B cell (primary cell): ENCODE measurements at places on chromosomes 11 and 22.
A peak's percentile ranks its signal among the peaks of the same experiment; 100 is the strongest.

GRCh38 chr11:7278314-7278917, 26.7 kb downstream of the SYT9 start:
- no peak for DNase-seq

GRCh38 chr11:109138196-109138595, 283.8 kb upstream of the C11orf87 start:
- no peak for DNase-seq

DNA sequence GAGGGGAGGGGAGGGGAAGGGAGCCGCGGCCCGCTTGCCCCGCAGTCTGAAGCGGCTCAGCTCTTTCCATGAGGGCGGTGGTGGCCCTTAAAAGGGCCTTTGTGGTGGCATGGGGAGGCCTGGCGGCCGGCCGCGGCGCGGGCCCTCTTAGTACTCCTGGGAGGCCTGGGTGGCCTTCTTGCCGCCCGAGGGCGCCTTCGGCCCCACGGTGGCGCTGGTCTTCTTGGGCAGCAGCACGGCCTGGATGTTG, 6.9 kb downstream of the DPAGT1 start:
- no peak for DNase-seq

DNA sequence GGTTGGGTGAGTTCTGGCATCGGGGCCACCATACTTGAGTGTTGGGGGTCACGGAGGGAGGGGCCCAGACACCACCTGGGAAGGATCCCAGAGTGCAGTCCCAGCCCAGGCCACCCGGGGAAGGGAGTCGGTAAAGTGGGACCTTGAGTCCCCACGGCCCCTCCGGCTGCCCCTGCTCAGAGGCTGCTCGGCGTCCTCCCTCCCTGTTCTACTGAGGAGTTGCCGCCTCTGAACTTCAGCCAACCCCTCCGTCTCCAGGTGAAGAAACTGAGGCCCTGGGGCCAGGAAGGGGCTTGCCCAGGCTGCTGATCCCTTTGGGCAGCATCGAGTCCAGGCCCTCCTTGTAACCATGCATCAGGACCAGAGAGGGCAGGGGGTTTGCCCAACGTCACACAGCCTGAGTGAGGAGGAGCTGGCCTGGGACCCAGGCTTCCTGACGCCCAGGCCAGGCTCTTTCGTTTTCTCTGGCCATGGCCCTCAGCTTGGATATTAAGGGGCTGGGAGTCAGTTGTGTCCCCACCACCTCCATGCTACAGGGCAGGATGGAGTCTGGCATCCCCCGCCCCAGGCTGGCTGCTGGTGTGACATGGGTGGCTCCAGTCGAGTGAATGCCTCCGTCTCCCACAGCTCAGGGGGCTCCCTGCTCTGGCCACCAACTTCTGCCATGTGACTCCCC, 1.3 kb downstream of the PARVG start:
- DNase-seq: no peak

DNA sequence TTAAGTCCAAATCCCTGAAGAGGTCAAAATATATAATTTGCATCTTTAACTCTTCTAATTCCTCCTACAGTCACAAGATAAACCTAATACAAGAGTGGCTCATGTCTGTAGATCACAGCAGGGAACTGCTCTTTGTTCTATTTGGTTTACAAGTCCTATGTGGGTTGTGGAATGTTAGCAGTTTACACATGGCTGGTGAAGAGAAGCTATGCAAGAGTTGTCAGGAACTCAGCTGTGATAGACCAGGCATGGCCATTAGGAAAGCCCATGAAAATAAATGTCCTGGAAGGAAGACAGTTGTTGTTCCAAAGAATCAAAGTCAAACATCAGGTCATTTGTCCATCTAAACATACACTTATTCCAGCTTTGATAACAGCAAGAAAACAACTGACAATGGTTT, 312.4 kb upstream of the PITPNB start:
- DNase-seq: no peak

- DNase-seq: no peak
Measured at GRCh38 chr22:43297270-43298061, 45.7 kb downstream of the SCUBE1 start.

- no peak for DNase-seq
Measured at GRCh38 chr11:66365166-66365565, 6.4 kb downstream of the SLC29A2 start.

DNA sequence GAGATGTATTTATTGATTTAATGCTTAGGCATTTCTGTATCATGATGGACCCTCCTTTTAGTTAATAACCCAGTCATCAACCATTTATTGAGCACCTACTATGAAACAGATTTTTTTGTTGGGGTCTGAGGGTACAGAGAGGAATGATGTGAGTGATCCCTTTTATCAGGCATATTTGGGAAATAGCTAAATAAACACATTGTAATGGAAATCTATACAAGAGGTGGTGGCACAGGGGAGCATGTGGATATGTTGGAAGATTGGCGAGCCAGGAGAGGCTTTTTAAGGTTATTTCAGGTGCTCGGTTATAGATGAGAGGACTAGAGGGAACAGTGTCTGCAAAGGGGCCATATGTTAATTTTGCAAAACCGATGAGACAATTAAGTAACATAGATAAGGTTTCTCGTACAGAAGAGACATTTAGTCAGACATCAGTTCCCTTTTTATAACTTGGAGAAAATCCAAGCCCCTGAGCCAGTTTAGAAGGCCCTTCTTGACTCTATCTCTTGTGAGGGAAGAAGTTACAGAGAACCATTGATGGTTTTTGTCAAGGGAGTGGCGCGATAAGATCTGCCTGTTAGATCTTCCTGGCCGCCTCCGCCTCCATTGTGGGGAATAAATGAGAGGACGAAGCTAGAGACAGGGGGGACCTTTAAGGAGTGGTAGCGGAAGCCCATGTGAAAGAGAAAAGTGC, 2.0 kb downstream of the ATXN10 start:
- DNase-seq: no peak

DNA sequence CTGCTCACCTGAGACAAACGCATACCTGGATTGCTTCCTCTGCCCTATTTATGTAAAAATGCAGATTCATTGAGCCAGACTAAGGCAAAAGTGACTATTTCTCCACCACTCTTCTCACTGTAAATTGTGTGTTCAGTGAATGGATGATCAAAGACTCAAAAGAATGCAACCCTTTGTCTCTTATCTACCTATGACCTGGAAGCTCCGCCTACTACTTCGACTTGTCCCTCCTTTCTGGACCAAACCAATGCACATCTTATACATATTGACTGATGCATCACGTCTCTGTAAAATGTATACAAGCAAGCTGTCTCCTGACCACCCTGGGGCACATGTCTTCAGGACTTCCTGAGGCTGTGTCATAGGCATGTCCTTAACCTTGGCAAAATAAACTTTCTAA, 418.0 kb upstream of the SYN3 start:
- no peak for DNase-seq

DNA sequence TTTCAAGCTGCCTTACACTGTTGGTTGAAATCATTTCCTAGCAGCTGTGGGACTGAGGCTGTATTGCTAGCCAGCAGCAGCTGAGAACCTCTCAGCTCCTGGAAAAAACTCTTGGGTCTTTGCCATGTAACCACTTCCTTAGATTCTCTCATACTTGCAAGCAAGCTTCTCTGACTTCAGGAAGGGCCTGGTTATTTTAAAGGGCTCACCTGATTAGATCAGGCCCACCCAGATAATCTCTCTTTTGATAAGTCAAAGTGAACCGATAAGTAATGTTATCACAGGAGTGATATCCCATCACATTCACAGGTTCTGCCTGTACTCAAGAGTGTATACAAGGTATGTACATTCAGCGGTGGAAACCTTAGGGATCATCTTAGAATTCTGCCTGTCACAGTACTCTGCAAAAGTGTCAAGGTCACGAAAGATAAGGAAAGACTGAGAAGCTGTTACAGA, 7.4 kb upstream of the CLPB start:
- DNase-seq: no peak

DNA sequence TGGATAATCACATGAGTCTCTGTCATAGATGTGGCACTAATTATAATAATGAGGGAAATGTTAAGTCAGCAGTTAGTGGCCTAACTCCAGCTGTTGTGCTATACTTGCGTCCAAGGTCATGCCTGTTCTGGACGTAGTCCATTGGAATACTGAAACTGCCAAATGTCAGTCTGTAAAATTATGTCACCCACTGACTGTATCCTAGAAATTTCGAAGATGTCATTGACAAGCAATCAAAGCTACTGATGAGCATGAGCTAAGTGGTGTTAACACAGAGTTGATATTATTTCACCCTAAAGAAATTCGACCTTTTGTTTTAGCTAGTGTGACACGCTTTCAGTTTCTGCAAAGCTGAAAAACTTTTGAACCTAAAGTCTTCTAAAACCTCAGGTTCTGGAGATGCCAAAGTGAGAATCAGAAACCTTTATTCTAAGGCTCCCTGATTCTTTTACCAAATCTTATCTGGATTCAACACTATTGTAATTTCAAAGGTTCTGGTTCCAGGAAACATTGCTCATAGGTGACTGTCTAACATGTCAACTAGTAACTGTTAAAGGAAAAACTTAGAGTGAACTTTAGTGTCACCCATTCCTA, 14.9 kb upstream of the ME3 start:
- no peak for DNase-seq

- no peak for DNase-seq
Measured at GRCh38 chr11:125916683-125917347, 12.5 kb downstream of the DDX25 start.

- DNase-seq: no peak
Measured at GRCh38 chr11:103994094-103994493, 42.3 kb upstream of the DDI1 start.

DNA sequence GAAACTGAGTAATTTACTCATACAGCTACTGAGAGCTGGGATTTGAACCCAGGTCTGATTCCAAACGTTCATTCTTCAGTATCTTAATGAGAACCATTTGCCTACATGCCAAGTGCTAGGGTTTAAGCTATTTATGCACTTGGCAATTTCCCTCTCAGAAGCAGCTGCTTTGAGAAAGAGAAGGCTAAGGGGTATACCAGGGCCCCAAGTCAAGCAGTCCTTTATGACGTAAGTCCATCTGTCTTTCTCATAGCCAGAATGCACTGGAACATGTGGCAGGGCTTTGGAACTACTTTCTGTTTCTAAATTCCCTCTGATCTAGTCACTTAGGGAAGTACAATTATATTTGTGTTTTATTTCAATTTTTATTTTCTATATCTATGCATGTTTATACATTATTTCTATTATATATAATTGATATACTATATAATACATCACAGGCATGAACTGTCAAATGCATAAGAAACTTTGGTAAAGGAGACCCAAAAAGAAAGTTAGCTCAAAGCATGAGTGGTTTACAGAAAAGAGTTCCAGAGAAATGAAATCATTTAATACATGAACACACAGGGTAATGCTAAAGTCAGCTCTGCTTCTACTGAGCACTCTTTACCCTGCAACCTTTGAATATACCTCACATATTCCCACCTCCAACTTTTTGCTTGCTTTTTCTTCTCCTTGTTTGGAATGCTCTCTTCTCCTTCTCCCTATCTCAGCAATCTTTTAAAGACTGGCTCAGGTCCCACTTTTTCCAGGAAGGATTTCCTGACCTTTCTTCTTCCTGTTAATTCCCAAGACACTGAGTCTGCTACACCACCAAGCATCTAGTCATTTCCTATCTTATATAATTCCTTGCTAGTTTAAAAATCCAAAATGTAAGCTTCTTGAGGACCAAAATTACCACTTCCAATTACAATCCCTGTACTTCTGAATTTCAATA, 80.5 kb upstream of the GDPD4 start:
- no peak for DNase-seq

DNA sequence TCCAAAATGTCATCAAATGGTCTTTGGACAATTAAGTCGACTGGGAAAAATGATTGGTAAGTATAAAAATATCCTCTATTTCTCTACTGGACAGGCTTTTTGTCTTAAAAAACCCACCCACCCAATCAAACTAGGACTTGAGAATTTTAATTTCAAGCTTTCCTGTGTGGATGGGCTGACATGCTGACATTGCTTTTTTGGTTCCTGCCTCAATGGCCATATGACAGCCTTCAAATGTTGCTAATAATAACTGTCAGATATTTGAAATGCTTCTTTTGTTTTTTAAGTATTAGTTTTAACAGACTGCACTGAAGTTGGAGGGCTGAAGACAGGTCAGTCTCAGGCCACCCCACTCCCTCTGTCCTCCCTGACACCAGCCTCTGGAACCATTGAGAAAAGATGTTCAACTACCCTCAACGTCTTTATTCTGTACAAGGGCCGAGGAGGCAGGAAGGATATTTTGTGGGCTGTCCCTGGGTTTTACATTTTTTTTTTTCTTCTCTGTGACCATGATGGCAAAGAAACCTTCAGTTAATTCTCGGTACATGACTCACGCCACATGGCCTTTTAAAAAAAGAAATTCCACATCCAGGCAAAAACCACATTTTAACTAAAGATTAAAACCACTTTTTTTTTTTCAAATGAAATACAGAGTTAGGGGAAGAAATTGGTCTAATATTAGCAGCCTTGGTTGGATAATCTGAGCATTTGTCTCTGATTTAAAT, 130.4 kb downstream of the SLC1A2 start:
- no peak for DNase-seq

GRCh38 chr22:17237038-17237668, 17.9 kb upstream of the ADA2 start:
- peak; percentile 73 for DNase-seq

DNA sequence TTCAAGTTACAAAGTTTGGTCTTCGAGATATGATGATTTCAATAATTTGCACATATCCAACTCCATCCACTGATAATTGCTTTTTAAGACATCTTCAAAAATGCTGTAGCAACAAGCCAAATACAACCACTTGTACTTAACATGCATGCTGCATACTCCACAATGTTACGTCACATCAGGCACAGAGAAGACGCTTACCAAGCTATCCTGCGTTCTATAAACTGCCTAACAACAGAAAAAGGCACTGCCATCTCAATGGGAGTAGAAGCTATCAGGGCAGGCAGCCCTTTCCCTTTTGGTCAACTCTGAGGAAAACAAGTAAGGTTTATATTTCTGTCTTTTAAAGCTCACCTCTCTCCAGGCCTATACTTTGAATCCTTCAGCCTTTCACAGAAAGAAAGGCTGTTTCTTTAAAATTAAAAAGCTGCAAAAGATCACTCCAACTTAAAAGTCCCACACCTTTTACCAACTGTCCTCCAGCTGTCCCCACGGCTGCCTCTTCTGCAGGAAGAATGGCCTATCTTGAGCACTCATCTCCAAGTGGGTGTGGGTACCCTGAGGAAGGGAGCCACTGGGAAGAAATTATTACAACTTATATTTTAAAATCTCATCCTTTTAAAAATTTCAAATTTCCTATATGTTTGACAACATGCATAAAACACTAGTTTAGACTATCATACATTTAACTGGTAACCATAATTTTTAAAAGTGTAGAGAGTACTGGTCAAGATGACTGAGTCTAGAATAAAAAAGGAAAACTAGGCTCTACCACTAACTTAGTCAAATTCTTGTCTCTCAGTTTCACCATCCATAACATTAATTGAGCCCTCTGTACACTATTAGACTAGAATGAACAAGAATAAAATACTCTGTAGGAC, 14.5 kb downstream of the PHF21A start:
- DNase-seq: no peak

GRCh38 chr11:102385085-102386007, 38.3 kb downstream of the BIRC2 start:
- DNase-seq: no peak

GRCh38 chr11:105491394-105491793, 118.5 kb upstream of the GRIA4 start:
- no peak for DNase-seq
